ENCODE measurements at places on chromosomes 6 and 20.

DNA sequence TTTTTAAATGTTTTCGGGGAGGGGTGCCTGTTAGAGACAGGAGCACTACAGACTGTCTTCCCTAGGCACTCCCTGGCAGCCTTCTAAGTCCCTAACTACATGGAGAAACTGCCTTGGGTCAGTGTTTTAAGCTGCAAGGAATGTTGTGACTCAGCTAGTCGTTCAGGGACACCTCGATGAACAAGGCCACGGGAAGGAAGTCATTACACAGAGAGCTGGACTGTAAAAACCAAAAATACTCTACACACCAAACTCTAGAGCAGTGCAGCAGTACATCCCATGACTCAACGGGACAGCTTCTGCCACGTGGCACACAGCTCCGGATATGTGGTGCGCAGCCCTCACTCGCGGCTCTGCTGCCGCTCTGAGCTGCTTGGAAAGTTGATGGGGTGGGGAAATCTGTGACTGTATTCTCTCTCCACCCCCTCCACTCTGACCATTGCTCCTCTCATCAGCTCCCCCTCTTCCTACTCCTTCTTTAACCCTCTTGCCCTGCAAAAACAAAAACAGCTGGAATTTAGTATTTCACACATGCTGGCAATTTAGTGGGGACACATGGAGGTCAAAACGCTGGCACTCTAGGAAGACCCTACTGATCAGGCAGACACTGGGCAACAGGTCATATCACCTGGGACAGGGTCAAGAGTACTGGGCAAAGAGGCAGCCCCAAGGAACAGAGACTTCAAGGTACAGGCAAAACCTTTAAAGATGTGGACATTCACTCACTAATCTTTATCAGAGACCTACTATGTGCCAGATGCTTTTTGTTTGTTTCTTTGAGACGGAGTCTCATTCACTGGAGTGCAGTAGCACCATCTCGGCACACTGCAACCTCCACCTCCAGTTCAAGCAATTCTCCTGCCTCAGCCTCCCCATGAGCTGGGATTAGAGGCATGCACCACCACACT lies 10.9 kb upstream of the LPIN3 start:
- DNase-seq = peak; percentile 75

DNA sequence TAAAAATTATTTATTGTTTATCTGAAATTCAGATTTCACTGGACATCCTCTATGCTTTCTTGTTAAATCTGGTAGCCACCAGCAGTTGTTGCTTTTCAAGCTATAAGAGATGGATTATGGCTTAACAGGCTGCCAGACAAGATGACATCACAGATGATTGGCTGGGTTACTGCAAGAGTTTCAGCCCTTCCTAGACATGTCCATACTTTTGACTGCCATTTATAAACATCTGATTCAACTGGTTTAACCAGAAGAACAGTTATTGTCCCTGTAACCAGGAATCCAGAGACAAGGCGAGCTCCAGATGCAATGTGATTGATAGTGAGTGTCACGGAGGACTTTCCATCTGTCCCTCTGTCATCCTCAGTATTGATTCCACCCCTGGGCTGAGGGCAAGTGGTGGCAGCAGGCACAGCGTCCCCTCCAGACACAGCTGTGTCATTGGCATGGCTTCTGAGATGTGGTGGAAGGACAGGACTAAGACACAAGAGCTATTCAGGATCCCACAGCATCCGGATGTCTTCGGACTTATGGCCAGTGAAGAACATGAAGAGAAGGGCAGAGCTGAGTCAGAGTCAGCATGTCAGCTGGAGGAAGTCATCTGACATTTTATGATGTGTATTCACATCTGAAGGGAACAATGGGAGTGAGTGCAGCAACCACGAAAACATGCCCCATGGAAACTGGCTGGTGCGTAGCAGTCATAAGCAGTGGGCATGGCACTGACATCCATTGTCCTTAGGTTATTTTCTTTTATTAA lies 284.5 kb upstream of the CDYL start:
- DNase-seq = no peak

GRCh38 chr20:10927011-10927583 lies 253.3 kb upstream of the JAG1 start:
- DNase-seq = no peak

GRCh38 chr6:46270336-46270735 lies 99.6 kb upstream of the ENPP5 start:
- DNase-seq = no peak

DNA sequence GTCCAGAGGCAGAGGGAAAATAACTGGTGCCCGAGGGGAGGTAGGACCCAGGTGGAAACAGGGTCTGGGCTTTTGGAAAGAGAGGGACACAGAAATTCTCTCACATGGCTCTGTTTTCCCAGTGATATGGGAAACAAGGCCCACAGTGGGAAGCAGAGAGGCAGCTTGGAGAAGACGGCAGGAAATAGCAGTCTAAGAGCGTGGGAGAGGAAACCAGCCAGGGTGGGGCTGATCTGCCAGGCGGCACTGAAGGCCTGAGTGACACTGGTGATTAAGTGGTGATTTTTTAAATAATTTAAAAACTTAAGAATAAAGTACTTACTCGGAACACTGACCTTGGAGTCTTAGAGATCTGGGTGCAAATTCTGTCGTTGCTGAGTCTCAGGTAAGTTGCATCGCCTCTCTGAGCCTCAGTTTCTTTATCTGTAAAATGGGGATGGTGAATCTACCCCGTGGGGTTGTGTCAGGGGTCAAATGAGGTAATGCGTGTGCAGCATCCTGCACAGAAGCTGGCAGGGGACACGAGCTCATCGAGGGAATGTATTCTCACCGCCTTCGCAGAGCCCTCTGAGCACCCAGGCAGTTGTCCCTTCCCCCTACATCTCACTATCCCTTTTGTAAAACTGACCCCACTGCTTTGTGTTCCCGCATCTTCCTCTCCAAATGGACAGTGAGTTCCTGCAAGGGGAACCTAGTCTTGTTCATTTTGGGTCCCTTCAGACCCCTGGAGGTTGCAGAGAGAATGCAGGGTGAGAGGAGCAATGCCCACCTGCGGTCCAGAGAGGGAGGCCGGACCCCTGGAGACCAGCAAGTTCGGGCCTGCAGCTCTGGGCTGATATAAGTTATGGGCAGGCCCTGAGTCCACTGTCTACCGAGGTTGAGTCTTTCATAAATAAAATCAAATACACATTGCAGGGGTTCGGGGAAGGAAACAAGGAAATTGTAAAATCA lies 228.6 kb upstream of the PMEPA1 start:
- no peak for DNase-seq

GRCh38 chr6:5851261-5851757 lies 155.4 kb downstream of the NRN1 start:
- peak; percentile 77 for DNase-seq

DNA sequence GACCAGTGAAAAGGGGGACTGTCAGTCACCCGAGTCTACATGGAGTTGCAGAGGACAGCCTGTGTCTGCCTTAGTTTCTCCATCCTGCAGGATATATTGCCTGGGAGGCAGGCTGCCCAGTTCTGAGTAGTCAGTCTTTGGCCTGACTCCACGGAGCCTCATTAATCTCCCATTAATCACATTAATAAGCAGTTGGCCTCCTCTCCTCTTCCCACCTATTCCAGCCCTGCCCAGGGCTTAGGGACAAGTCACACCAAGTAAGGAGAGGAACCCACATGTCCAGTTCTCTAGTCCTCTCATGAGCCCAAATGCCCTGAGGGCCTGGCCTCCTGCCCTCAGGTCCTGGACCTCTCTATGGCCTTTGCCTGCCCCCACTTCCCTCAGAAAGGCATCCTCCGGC lies 1.3 kb upstream of the MUCL3 start:
- DNase-seq = no peak

GRCh38 chr6:152223636-152224035 lies 413.5 kb downstream of the SYNE1 start:
- DNase-seq = no peak

- DNase-seq = no peak
These were observed 36.6 kb upstream of the FOXP4 start for GRCh38 chr6:41509580-41509979.

- DNase-seq = no peak
These were observed 7.7 kb upstream of the VSX1 start for GRCh38 chr20:25089662-25090061.

DNA sequence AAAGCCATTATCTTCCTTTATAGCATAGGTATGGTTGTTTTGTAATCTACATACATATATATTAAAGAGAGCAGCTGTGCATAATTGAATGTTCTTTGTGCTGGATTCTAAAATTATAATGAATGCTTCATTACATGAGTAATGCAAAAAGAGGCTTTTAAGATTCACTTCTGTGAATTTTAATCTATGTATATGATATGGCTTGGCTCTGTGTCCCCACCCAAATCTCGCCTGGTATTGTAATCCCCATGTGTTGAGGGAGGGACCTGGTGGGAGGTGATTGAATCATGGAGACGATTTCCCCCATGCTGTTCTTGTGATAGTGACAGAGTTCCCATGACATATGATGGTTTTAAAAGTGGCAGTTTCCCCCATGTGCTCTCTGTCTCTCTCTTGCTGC lies 255.4 kb downstream of the GRM1 start:
- no peak for DNase-seq

- no peak for DNase-seq
These were observed 3.0 kb upstream of the TGM2 start for GRCh38 chr20:38167851-38168760.

DNA sequence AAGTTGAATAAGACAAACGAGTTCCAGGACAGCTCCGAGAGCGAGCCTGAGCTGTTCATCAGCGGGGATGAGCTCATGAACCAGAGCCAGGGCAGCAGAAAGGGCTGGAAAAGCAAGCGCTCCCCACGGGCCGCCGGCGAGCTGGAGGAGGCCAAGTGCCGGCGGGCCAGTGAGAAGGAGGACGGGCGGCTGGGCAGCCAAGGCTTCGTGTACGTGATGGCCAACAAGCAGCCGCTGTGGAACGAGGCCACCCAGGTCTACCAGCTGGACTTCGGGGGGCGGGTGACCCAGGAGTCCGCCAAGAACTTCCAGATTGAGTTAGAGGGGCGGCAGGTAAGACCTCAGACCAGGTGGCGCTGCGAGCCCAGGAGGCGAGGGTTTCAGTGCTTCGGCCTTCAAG lies 56.0 kb upstream of the TMEM181 start:
- no peak for DNase-seq

DNA sequence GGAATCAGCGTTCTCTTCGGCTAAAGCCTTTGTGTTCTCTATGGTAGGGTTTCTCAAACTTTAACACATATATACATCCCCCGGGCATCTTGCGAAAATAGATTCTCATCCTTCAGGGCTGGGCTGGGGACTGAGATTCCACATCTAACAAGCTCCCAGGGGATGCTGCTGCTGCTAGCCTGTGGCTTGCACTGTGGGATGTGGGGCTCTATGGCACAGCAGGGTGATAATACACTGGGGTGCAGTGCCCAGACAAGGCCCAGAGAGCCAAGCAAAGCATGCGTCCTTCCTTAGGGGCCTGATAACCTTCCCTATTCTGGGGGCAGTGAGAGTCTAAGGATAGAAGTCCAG lies 102.0 kb downstream of the LAMP5 start:
- DNase-seq = no peak

DNA sequence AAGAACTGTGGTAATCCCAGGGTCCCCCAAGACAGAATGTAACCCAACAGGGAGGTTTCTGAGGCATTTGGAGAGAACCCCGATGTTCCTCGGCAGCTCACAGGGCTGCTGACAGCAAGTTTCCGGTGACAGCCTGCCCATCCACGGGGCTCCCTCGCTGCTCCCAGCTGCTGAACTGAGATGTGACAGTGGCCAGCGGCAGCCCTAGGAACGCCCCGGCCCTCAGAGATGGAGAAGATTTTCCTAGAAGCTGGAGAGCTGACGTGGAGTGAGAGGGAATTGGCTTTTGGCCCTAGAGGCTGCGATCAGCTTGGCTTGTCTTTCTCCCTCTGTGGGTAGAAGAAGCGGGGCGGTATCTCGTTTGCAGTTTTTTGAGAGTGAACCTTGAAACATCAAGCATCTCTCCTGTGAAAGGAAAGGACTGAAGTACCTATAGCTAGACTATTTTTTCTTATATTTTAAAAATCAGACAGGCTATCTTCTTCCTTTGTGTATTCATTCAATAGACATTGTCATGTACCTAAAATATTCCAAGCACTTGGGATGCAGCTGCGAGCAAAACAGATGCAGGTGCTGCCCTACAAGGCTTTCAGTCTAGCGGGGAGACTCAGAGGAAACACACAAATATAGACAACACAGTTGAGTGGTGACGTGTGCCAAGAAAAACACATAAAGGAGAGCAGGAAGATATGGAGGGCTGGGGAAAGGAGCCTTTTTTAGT lies 28.4 kb upstream of the NFATC2 start:
- no peak for DNase-seq

DNA sequence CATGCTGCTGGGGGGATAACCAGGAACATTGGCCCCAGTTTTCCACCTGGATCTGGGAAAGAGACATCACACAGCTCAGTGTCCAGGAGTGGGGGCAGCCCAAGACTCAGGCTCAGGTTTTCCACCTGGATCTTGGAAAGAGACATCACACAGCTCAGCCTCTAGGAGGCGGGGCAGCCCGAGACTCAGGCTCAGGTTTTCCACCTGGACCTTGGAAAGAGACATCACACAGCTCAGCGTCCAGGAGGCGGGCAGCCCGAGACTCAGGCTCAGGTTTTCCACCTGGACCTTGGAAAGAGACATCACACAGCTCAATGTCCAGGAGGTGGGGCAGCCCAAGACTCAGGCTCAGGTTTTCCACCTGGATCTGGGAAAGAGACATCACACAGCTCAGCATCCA lies 361.6 kb downstream of the THBS2 start:
- DNase-seq = no peak

DNA sequence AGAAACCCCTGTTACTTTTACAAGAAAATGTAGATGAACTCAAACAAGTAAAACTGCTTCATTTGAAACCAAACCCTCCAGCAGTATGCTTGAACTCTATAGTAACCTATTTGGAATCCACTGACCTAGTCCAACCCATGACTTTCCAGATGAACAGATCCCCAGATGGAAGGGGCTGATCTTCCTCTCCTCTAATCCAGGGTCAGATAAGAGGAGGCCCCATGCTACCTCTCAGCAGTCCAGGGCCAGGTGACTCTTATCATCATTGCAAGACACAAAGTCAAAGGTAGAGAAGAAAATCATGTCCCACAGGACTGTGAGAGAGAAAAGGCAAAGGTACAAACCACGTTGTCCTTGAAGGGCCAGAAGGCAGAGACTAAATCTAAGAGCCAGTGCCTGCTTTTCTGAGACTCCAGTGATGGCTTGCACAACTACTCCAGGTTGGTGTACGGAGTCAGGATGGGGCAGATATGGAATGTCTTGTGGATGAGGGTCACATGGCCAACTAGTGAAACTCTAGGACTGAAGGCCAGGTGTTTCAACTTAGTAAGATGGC lies 81.4 kb upstream of the MYLIP start:
- DNase-seq = no peak

DNA sequence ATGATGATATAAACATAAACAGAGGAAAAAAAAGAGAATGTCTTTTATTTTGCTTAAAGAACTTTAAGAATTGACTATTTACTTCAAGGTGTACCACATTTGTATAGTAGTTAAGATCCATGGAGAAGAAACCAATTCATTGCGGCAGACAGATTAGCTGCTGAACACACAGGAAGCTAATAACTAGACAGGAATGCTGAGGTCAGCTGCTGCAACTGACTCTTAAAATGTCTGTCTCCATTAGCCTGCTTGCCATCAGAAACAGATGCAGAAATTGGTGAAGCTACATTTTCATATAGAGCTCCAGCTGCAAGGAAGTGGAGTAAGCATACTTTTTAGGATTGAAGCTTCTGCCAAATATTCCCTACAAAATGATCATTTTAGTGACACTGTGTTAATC lies 939.5 kb downstream of the EPHA7 start:
- no peak for DNase-seq

- no peak for DNase-seq
These were observed 9.6 kb upstream of the RIMS4 start for GRCh38 chr20:44819936-44820335.

GRCh38 chr6:21628160-21628559 lies 34.6 kb downstream of the SOX4 start:
- no peak for DNase-seq

Measured in GM13976 (cell line).